ENCODE measurements at places on chromosomes 3 and 15.

- DNase-seq: no peak
Observed at GRCh38 chr3:72065236-72065635, 280.3 kb upstream of the PROK2 start.

- no peak for DNase-seq
Observed at GRCh38 chr3:141275973-141276372, 44.3 kb downstream of the PXYLP1 start.

DNA sequence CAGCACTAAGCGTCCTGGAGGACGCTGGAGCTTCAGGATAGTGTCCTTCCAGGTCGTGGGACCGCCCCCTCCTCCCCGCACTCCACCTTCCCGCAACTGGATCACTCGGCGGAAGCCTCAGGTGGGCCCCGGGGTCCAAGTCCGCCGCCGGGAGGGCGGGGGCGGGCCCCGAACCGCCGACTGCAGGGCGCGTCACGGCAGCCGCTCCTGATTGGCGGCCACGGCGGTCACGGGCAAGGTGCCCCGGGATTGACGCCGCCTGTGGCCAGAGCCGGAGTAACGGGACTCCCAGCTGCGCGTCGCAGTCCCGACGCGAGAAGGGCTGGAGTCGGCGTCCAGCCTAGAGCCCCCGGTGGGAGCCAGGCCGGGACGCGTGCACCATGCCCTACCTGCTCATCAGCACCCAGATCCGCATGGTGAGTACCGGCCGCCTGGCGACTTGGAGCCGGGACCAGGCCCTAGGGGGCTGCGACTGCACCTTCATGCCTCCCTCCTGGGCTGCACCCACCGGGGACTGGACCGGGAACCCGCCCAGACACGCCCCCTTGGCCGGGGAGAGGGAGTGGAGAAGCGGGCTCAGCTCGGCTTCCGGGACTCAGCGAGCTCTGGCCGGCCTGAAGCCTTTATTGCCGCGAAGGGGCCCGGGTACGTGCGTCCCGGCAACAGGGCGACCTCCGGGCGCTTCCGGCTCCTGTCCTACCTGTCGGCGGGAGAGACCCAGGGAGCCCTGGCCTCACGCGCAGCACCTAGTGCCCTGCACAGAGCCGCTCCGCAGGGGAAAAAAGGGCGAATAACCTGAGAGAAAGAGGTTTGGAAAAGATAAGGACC is at the start of gene GCHFR:
TSS of gene GCHFR (plus strand) at position 268 of the 828 bp plus-strand sequence. CDS start at position 381, 113 bp downstream.
- DNase-seq: no peak

DNA sequence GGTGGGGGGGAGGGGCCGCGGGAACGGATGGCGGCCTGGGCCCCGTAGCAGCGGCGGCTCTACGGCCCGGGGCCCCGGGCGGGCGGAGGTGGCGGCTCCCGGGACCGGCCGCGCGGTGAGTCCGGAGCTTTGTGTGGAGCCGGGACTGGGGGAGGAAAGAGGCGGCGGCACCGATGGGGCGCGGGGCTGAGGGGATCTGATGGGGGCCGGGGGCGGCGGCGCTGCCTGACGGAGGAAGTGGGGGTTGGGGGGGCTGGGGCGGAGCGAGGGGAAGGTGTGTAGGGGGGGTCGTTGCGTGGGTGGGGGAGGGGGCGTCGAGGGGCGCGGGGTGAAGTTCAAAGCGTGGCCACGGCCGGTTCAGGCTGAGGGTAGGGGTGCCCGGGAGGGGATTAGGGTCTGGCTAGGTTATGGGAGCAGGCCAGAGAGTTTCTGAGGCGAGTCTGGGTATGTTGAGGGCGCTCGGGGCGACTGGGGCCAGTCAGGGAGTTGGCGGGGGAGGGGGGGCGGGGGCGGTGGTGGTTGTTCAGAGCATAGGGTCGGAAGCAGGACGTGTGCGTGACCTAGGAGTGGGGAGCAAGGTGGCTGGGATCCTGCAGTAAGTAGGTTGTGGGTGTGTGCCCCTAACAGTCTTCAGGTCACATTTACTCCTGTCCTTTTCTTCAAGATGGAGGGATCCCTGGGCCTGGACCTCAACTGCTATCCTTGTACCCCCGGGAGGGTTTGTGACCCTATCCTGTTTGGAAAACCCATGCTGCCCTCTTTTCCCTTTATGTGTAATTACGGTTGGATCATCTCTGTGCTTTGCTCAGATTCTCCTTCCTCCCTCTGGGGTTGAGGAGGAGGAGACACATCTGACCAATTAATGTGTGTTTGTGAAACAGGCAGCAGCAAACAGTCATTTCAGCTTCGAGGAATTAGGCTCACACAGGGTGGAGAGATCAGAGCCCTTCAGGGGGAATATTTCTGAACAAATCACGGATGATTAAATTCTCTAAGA is 644 bp downstream of the ZNF609 start:
- peak; percentile 56 for DNase-seq

- DNase-seq: no peak
Observed at GRCh38 chr3:111112913-111113312, 41.3 kb downstream of the NECTIN3 start.

- no peak for DNase-seq
Observed at GRCh38 chr3:40961104-40961857, 238.0 kb upstream of the CTNNB1 start.

DNA sequence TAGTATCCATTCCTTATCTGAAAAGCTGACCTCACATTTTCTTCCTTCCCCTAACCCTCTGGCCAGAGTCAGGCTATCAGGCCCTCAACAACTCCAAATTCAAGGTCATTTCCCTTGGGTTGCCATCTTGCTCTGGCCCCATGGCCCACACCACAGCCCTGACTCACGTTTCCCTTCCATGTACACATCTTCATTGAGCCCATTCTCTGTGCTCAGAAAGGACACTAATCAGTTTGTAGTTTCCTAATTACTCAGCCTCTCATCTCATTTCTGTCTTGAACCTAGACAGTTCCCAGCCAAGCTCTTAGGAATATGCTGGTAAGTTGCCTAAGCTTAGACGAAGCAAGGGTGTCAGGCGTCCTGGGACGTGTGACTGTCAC is 14.9 kb downstream of the TGM5 start:
- no peak for DNase-seq

DNA sequence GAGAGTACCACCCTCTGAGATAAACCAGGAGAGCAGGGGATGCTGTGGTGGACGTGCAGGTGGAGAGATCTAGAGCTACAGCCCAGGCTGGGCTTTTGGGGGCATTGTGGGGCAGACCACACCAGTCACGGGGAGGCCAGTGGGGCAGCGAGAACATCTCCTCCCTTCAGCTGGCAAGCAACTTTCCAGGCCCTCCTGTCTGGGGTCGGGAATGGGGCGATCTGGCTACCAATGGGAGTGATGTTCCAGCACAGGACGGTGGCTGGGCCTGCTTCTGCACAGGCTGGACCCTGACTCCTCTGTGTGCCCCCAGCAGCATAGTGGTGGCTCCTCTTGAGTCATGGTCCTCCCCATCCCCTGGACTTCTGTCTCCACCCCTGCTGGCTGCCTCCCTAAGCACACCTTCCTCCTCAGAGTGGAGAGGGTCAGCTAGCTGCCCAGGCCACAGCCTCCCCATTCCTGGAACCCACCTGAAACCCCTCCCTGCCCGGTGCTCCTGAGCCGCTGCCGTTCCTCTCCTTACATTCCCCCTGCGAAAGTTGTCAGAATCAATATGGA is 16.1 kb downstream of the IRAK2 start:
- no peak for DNase-seq

GRCh38 chr15:60116456-60117089 is 112.5 kb downstream of the FOXB1 start:
- DNase-seq: no peak

DNA sequence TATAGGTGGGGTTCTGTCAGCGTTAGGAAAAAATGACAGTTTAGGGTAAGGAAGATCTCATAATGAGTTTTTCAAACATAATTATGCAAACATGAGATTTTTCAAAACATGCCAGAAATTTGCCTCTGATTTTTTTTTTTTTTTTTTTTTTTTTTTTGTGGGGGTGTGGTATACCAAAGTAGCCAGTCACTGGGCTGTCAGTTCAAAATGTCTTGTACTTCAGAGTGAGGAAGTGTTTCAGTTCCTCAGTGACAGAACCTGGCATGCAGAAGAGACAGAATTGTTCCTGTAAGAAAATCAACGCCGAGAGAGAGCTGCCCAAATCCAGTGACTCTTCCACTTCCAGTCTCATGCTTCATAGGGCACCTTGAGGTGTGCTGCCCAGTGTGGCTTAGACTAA is 9.7 kb downstream of the NCBP2 start:
- no peak for DNase-seq

- DNase-seq: peak; percentile 57
Observed at GRCh38 chr3:172201870-172202236, 162.5 kb downstream of the FNDC3B start.

DNA sequence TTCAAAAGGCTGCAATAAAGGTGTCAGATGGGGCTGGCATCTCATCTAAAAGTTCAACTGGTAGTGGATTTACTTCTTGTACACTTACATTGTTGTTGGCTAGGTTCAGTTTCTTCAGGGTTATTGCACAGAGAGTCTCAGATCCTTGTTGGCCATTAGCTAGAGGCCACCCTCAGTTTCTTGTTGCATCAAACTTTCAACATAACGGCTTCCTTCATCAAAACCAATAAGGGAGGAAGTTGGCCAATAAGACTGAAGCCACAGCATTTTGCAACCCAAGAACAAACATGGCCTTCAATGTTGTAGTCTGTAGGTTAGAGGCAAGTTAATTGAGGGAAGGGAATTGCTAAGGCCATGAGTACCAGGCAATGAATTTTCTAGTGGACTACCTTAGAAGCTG is 218.0 kb downstream of the ZBBX start:
- no peak for DNase-seq

- no peak for DNase-seq
Observed at GRCh38 chr3:13574798-13575451, 26.0 kb downstream of the FBLN2 start.

GRCh38 chr3:112640930-112641801 is at the start of gene CCDC80:
Gene CCDC80 (minus strand): TSS chr3:112641143. CDS start chr3:112639905, 1,238 bp downstream.
- DNase-seq: no peak

- DNase-seq: no peak
Observed at GRCh38 chr3:188280627-188281026, 126.7 kb downstream of the LPP start.

GRCh38 chr3:184241447-184242296 is 7.1 kb downstream of the ALG3 start:
- DNase-seq: no peak

- no peak for DNase-seq
Observed at GRCh38 chr3:186225603-186226002, 116.7 kb upstream of the ETV5 start.

- no peak for DNase-seq
Observed at GRCh38 chr3:4830586-4830914, 148.7 kb upstream of the BHLHE40 start.

- no peak for DNase-seq
Observed at GRCh38 chr3:184970186-184970585, 158.2 kb downstream of the VPS8 start.

DNA sequence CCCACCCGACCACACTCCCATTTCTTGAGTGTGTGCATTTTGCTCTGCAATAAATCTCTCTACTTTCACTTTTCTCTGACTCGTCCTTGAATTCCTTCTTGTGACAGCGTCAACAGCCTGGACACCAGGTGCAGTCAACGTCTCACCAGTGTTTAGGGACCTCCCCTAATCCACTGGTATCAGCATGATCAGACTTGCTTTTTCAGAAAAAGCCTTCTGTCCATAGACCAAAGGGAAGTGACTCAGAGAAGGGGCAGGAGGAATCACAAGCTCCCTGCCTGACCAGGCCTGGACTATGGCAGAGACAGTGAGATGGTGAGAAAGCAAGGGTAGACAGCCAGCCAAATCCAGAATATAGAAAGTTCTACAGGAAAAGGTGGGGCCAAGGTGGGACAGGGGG is 15.5 kb downstream of the CCR5 start:
- no peak for DNase-seq

- no peak for DNase-seq
Observed at GRCh38 chr3:39290255-39290654, 10.4 kb upstream of the CX3CR1 start.

DNA sequence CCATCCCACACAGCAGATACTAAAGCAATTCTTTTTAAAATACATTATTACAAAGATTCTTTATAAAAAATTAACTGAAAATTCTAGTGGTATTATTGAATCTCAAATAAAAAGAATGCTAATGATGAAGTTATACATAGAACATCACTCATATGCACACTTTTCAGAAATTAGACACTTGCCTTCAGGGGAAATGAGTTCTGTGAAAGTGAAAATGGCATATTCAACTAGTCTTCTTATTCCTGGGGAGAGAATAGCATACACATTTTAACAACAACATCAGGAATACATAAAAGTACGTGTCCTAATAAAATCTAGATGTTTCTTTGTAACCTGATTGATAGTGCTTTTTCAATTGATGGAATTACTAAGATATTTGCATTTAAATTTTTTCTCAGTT is 36.8 kb upstream of the DHX36 start:
- no peak for DNase-seq

- DNase-seq: no peak
Observed at GRCh38 chr3:87101861-87102625, 111.1 kb upstream of the VGLL3 start.

DNA sequence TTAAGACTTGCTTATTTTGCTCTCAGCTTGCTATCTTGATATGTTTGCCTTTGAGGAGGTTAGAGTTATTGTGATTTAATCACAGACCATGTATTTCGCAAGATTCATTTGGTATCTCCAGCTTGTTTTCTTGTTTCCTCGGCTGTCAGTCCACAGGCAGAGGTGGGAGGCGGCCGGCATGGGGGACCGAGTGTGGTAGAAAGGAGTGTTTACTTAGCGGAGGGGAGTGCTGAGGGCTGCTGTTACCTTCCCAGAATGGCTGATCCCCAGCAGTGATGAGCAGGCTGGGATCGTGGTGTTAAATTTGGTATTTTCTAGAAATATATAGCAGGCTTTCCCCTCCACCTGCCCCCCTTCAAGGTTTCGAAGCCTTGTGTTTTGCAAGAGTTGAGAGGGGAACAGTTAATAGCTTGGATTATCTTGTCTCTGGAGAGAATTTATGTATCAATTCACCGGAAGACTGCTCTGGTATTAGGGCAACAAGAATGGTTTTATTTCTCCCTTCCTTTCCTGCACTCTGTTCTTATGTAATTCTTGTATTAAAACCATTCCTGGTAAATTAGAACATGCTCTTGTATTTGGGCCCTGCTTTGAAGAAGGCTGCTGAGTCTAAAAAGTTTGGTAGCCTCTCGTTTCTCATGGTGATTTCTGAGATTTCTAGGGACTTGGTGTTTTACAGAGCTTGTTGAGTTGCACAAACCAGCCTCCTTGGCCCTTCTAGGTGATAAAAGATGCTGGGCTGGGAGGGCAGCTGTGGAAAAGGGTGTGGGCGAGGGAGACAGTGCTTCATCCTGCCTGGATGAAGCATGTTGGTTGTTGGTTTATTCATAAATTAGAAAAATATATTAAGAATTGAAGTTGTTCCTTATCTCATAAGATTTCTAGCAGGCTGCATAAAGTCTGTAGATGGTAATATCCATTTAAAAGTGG is 151.4 kb downstream of the IGF1R start:
- DNase-seq: no peak

DNA sequence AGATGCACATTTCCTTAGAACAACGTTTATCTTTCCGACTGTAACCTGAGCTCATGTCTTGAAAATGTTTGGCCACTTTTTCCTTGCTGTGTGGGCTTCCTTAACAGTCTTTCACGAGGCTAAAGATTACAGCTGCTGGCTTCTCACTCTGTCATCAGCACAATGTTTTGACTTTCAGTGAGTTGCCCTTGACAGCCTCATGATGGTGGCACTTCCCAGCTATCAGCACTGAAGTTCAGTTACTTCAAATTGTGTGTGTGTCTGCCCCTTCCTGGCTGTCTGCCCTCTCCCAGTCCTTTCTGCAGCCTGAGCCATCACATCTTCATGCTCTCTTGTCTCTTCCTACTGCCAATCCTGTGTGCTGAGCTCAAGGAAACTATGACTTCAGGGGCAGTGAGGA is 152.2 kb downstream of the NTRK3 start:
- no peak for DNase-seq
